ENCODE measurements at places on chromosomes 16 and 17.

DNA sequence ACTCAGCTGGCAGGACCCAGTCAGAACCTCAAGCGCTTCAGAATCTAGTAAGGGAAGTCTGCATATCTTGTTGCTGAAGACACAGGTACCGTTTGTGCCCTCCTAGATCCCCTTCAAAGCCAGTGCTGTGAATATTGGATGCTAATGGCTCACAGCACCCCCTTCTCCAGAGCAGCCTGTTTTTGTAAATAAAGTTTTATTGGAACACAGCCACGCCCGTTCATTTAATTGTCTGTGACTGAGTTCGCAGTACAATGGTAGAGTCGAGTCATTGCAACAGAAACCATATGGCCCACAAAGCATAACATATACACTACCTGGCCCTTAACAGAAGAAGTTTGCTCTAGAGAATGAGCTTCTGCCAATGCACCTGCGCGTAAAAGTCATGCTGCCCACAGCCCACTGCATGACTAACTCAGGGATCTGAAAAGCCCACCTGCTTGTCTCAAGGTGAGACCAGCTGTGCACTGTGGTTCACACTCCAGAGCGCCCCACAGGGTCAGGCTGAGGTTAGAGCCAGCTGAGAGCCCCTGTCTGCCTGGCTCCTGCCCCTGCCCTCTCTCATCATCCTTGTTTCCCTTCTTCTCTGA lies 48.8 kb downstream of the AIPL1 start:
- no peak for DNase-seq

DNA sequence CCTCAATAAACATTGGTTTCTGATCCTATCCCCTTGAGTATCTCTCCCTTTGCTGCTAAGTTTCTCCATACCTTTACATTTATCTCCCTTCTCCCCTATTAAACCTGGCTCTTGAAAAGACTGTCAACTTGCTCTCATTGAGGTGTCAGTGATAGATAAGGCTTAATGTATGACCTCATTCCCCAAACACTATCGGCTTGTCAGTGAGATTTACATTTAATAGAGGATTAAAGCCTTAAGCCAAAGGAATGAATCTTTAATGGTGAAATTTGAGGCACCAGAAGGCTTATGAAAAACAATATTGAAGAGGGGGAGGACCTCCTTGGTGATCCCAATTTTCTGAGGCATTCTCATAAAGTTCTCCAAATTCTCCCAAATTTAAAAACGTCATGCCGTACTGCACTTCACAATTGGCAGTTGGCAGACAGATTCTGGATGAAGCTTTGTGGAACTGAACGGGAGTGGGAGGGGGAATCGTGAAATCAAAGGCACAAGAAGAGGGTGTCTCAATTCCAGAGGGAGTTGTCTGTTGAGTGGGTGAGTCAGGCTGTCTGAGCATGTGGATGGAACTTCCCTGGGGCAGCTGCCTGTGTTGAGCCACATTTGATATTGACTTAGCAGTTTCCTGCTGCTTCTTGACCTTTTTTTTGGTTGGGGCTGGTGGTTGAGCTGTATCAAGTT lies 478.8 kb downstream of the NPIPA7 start:
- DNase-seq: no peak

DNA sequence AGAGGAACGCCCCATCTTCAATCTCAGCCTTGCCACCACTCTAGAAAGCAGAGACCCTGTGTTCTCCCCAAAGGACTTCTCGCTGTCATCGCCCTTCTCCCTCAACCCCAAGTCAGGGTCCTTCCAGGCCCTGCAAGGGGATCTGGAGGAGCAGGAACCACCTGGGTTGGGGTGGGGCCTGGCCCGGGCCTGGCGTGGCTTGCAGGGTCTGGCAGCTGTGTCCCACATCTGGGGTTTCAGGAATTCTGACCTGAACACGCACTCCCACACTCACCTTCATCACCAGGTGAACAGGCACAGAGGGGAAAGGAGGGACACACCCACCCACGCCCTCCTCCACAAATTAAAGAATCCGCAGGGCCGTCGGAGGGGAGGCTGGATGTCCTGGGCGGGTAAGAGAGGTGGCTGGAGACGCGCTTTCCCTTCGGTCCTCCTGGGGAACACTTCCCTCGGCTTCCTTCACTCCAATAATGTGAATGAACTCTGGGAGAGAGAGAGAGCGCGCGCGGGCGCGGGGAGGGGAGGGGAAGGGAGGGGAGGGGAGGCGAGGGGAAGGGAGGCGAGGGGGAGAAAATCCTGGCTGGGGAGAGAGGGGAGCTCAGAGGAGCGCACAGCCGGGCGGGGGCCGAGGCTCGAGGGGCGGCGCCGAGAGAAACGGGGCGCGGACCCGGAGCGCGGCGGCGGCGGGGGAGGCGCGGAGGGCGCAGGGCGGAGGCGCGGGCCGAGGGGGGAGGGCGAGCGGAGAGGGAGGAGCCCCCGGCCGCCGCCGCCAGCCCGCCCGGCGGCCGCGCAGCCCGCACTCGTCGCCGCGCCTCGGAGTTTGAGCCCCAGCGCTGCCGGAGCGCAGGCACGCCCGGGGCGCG lies at the start of gene CACNG4:
TSS of gene CACNG4 (plus strand) at position 799 of the 863 bp plus-strand sequence. CDS start 205 bp downstream, outside the sequence.
- DNase-seq: no peak

- no peak for DNase-seq
These were observed 46.7 kb downstream of the WNT3 start for GRCh38 chr17:46771561-46772474.

DNA sequence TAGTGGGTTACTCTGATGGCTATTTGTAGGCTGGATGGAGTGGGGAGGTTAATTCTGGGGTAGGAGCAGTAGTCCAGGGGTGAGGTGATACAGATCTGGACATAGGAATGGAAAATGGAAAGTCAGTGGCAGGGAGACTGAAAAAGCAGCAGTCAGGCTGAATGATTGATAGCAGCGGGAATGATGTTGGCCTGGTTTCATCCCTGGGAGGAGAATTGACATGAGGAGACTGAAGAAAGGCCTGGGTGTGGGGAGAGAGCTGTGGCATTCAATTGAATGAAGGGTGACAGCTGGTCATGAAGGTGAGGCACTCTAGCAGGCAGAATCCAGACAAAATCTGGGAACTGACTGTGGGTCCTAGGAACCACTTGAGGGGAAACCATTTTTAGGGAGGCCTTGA lies 34.7 kb upstream of the CLEC18A start:
- DNase-seq: no peak

GRCh38 chr16:9578459-9578858 lies 487.0 kb downstream of the HAPSTR1 start:
- DNase-seq: no peak

Measured in naive thymus-derived CD4-positive, alpha-beta T cell (primary cell).